Activated naive CD8-positive, alpha-beta T cell treated with anti-CD3 and anti-CD28 coated beads, Interleukin-2, amount 10 ng/mL, durations not matched to agents 7 days and 5 days (primary cell): ENCODE measurements at places on chromosomes 3 and 15. TPM values are rescaled to one million over a fixed set of nuclear protein-coding genes. Genes with fewer than 3 reads are reported as not detected.

GPR160 gene
- total RNA-seq: 9.7 TPM

SEMA3G gene
- 0.09 TPM for total RNA-seq

FAM43A gene
- 5.1 TPM for total RNA-seq

LRRC57 gene
- total RNA-seq: 24.5 TPM

MESP1 gene
- total RNA-seq: 1.8 TPM

SNAP23 gene
- 47.6 TPM for total RNA-seq

EPHA3 gene
- total RNA-seq: not detected

SERINC4 gene
- total RNA-seq: 0.14 TPM

CHCHD4 gene
- 10.1 TPM for total RNA-seq

MUSTN1 gene
- total RNA-seq: 1.3 TPM

USP13 gene
- total RNA-seq: 7.1 TPM

WNT7A gene
- total RNA-seq: 1.5 TPM

SLC9C1 gene
- not detected for total RNA-seq

ROBO1 gene
- total RNA-seq: 5.3 TPM

GOLGA6A gene
- total RNA-seq: not detected

SENP2 gene
- 31.4 TPM for total RNA-seq

TOP2B gene
- 143 TPM for total RNA-seq

GOLGA8M gene
- 7.7 TPM for total RNA-seq

ANKUB1 gene
- not detected for total RNA-seq

RBP2 gene
- not detected for total RNA-seq

VEPH1 gene
- total RNA-seq: not detected
